ENCODE measurements at places on chromosomes 6 and 20.

GRCh38 chr6:169556758-169557548 is 144.9 kb downstream of the WDR27 start:
- no peak for DNase-seq

DNA sequence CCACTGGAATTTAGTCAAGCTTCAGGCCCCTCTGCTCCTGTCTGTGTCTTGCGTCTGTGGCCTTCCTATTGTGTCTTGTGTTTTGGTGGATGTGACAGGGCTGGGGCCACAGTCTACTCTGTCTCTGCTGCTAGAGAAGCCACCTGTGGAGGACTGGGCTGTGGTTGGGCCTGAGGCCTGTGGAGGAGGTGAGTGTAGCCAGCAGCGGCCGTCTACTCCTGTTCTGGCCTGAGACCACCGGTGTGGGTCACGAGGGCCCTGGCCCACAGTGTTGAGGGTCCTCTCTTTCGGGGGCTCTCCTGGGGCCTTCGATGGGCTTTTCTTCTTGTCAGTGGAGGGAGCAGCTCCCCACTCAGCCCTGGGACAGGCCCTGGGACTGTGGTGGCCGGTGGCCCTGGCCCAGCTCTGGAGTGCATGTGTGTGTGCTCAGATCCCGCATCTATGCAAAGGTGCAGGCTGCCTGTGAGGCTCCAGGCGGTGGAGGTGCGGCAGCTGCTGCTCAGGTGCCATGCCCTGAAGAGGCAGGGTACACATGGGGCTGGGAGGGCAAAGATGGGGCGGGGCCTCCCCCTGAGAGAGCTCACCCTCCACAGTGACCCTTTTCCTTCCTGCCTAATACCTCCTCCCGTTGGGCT is 20.8 kb downstream of the SDCBP2 start:
- DNase-seq, result no peak

- no peak for DNase-seq
Observed at GRCh38 chr6:157974967-157975366, 6.7 kb upstream of the SYNJ2 start.

DNA sequence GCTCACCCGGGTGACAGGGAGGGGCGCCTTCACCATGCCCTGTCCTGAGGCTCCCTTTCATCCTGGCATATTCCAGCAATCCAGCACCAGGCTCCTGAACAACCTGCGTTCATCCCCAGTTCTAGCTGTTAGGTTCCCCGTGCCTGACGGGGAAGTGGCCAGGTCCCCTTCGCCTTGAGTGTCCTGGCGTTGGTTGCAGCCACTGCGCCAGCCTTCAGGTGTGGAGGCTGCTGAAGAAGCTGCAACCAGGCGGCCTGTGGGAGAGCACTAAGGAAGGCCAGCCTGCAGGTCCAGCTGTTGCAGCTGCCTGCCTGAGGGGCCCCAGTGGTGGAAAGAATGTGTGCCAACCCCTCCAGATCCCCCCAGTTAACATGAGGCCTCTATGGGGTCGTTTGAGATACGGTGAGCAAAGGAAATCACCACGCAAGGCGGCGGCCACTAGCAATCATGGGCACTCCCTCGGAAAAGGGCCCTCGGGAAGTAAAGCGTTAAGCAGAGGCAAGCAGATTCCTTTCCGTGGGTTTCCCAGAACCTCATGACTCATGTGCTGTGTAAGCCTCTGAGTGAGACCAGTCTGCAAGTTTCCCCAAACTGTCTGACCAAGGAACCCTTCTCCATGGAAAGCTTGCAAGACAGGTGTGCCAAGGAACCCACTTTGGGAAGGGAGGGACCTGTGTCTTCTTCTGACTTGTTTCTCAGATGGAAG is 320.8 kb downstream of the TAF4 start:
- peak; percentile 37 for DNase-seq

- no peak for DNase-seq
Observed at GRCh38 chr6:133055441-133055966, 185.7 kb upstream of the EYA4 start.

DNA sequence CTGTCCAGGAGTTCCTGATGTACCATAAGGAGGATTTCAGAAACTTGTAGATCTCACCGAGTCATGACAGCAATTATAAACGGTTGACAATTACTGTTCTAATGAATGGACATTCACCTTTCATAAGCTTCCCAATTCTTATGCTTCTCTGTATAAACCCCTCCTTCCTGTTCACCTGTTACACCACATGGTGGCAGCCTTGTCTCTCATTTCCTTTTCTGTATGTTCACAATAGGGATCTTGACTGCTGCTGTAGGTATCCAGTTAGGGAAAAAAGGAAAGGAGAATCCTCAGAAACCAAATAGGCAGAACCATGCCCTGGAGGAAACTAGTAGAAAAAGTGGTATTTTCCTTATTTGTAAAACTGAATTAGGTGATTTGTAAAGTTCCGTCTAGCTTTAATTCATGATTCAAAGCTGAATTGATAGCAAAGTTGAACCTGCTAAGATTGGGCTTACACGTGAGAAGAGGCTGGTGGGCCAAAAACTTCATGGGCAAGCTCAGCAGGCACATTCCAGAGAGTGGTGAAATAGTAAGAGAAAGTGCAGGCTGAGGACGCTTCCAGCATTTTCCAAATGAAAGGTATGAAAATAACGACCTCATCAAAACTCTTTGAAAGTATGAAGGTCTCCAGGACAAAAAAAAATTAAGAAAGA is 29.0 kb upstream of the TBPL1 start:
- DNase-seq, result peak; percentile 76

DNA sequence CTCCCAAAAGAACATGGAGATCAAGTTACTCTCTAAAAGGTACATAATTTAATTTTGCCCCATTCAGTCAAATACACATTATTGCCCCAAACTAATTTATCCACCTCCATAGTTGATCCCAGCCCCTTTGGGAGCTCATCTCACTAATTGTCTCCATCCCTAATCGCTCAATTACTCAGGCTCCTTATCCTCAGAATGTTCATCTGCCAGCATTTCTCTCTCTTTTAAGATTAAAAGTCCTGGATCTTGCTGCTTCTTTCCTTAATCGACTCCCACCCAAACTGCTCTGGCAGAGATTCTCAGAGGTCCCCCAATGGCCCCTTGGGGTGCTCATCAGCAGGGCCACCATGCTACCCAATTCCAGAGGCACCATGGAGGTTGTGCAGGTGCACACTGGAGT is 18.4 kb upstream of the NNAT start:
- no peak for DNase-seq

GRCh38 chr6:137430954-137431353 is 63.2 kb downstream of the OLIG3 start:
- DNase-seq, result no peak

DNA sequence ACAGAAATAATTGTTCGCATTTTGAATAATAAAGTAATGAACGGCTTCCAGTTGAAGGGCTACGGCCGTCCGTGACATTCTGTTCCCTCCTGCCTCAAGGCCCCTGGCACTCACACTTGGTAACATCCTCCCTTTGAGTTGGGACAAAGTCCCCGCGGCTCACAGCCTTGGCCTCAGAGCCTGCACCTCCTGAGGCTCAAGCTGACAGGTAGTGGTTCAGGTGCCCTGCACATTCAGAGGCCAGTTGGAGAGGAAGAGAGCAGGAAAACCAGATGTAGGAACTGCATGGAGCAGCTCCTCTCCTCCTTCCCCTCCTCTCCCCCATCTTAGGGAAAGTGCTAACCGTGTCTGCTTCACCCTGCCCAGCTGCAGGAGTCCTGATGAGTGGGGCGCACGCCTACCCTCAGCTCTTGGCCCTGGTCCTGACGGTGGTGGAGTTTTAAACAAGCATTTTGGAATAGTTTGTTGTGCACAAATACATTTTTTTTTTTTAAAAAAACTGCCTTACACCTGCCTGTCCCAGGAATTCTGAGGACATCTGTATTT is 393.1 kb downstream of the SMOC2 start:
- no peak for DNase-seq

GRCh38 chr20:22460231-22460630 is 124.1 kb downstream of the FOXA2 start:
- DNase-seq, result no peak

DNA sequence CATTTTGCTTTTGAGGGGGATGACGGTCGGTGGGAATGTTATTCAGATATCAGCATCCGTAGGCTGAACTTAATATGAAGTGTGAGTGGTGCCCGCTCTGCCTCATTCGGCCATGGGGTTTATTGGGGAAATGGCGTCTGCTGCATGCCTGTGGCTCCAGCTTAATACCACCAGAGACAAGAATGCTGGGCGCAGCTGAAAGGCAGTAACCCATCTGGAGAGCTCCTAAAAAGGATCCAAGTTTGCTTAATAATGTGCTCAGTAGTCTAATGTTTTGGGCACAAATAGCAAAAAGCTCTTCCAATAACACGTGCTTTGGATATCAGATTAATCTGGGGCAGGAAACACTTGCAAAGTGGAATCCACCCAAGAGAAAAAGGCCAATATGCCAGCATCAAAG is 273.0 kb upstream of the TAB2 start:
- peak; percentile 73 for DNase-seq

DNA sequence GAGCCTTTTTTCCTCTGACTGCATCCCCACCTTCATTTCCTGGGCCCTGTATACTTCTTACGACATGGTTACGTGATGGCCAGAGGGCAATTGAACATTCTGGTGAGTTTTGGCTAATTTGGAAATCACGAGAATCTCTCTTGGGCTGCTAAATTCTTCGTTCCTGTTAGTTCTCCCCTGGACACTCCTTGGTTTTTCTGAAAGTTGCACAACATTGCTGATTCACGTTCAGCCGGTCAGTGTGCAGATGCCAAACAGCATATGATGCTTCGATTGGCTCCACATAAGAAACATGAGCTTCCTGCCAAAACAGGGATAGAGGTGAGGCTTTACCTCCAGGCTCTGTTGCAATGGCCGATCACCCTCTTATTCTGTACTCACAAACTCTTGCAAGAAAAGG is 119.4 kb upstream of the LY86 start:
- DNase-seq, result no peak

DNA sequence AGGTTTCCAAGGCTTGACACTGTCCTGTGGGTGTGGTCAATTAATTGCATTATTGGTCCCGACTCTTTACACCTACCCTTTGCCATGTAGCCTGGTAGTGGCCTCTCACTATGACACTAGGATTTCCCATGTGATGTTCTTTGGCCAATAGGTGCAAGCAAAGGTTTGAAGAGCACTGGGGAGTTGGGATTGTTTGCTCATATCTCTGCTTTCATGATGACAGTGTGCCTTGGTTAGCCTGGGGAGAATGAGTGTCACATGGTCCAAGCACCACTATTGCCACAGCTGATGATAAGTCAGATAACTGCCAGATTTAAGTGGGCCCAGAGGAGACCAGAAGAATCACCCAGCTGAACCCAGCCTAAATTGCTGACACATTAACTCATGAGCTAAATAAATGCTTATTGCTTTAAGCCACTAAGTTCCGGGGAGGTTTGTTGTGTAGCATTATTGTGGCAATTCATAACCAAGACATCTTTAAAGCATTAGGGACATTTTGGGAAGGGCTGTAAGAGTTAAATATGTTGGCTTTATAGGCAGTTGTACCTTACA is 17.2 kb upstream of the SCP2D1 start:
- no peak for DNase-seq

DNA sequence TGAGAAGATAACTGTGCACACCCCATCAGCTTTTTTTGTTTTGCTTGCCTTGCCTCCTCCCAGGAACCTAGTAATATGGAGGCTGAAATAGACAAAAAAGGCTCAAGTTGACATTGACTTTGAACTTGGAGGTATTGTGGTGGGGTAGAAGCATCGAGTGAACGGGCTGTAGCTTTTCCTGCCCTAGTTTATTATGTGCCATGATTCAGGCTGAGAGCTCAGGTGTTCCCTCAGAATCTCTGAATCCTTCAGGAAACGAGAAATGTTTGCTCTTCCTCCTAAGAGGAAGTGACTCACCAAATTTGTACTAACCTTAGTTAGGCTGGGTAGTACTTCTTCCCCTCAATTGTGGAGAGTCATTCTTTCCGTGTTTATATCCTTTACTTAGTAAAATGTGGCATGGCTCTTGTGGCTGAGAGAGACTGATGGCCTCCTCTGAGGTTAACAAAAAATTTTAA is 98.8 kb downstream of the SASH1 start:
- peak; percentile 66 for DNase-seq

- no peak for DNase-seq
Observed at GRCh38 chr6:31903957-31904356, 2.1 kb upstream of the ZBTB12 start.

DNA sequence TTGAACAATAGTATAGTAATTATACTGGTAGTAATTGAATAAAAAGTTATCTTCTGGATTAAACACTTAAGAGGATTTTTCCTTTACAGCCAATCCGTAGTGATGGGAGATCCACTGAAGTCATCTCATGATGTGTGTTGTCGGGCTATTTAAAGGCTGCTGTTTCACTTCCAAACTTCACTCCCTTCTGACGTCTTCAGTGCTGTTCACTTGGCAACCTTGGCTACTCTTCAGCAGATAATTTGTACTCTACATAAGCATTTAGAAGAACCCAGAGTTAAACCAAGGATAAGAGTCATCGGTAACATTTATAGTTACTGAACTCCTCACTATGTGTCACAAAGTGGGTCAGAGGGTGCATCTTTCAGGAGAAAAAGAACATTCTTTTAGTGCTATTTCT is 179.1 kb upstream of the EYA4 start:
- DNase-seq, result peak; percentile 1

GRCh38 chr6:129748901-129749748 is 39.1 kb upstream of the ARHGAP18 start:
- peak; percentile 45 for DNase-seq

DNA sequence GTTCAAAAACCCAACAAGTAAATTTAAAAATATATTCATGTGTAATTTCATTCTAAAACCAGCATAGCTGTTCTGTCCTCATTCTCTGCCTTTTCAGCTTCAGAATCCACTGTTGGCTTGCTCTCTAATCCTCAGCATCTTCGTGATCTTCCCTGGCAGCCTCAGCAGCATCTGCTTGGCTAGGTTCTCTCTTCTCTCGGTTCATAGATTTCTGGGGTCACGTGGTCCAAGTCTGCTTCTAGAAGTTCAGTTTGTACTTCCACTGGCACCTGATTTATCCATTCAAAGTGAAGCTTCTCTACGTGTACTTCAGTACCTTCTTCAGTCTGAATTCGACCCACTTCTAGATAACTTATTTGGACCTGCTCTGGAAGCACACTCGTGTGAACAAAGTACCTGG is 245.7 kb downstream of the EPM2A start:
- no peak for DNase-seq

GRCh38 chr20:45456632-45457031 is 12.9 kb upstream of the WFDC2 start:
- DNase-seq, result no peak

DNA sequence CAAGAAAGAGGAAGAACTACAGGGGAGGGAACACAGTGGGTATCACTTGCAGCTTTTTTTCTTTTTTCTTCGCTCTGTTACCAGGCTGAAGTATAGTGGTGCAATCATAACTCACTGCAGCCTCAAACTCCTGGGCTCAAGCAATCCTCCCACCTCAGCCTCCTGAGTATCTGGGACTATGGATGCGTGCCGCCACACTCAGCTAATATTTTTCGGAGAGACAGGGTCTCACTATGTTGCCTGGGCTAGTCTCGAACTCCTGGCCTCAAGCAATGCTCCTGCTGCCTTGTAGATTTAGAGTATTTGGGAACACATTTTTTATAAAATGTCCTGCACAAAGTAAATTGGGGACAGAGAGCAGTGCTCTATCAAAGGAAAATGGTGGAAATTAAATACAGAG is 28.3 kb downstream of the PARD6B start:
- DNase-seq, result no peak

GRCh38 chr6:157033428-157034140 is 256.4 kb downstream of the ARID1B start:
- DNase-seq, result no peak

Data from fibroblast of skin of scalp (primary cell).